ENCODE measurements at places on chromosomes 2 and 18.

GRCh38 chr2:62149708-62150107 is 46.2 kb upstream of the B3GNT2 start:
- DNase-seq = no peak

DNA sequence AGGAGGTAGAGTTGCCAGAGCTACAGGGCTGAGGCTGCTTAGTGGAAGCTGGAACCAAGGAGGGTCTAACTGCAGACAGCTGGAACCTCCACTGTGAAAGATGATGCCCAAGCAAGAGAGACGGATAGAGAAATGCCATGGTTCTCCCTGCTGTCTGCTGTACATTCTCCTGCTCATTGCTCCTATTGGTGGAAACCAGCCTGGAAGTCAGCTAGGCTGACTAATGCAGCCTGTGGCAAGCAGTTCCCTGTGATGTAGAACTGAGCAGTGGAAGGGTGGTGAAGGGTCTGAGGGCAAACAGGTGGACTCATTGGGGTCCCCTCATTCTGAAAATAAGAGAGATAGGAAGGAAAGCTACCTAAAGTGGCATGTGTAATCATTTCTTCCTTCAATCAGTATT is 563.6 kb downstream of the SLC4A3 start:
- DNase-seq = no peak

DNA sequence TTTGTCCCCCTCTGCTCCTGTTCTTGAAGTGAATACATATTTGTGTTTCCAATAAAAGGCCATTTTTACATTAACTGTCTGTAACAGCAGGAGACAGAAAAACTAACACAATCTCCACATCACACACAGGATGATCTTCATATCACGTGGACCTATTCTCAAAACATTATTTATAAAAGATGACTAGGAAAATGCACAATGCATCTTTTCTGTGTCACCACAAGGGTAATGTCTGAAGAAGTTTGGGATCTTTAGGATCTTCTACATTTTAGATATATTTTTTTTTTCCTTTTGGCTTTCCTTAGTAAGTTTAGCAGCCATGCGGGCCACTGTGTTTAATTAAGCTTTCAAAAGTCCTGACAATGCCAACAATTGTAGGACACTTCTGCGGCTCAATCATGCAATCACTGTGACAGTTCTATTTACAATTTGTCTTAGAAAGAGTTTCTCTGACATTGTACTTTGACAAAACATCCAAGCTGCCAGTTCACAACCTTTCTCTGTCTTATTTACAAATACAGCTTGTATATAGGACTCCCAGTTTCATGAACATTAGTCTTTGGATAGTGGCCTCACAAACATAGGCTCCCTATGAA is 12.3 kb downstream of the BCL11A start:
- DNase-seq = no peak

DNA sequence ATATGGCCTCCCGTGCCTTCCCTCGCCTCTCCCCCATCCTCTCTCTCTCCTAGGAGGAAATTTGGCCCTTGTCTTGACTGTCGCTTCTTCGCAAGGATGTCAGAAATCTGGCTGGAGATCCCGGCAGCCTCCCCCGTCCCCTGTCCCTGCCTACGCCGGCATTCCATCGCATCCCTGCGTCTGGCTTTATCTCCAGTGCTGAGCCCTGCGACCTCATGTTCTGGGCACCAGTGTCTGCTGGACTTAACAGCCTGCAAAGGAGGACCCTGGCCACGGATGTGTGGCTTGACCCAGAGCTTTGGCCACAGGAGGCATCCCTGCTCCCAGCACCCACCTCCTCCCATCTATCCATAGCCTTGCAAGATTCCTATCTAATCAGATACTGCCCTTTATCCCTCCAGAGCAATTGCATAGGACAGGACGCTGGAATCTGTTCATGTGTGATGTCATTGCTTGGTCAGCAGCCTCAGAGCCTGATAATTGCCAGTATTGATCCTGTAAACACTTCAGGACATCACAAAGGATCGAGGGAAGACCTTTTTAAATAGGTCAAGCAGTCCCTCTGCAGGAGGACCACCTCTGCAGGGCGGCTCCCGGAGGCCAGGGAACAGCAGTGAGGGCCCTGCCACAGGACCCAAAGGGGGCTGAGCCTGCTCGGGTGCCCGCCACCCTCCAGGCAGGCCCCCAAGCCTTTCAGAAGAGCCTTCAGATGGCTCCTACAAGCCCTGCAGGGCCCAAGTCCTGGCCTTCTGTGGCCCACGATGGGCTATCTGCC is 168.2 kb downstream of the TWIST2 start:
- DNase-seq = no peak

DNA sequence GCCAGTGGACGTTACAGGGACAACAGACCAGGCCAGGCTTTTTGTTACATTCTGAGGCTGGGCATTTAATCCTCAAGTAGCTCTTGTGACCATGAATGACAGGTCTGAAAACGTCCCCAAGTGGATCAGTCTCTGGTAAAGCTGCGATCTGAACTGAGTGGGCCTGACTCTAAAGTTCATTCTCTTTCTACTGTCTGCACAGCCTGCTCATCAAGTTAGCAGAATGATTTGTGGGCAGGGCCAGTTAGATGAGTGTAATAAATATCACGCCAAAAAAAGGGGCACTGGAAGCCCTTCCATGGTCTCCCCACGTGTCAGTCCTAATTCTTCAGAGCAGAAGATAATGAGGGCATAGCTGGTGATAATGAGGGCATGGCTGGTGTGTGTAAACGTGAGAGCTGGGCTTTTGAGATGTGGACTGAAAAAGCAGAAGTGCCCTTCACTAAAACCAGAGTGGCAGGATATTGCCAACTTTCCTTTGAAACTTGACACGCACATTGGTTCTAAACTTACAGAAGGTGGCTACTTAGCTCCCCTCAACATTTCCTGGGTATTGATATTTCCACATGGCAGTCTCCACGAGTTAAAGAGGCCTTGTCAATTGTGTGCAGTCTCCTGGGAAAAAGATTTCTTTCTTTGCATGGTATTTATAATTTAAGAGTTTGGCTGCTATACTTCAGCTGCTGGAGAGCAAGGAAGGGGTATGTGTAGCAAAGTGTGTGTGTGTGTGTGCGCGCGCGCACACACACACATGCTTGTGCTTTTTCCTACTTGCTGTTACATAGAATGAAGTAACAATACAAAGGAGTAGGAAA is 72.7 kb upstream of the LYPD6B start:
- DNase-seq = no peak

DNA sequence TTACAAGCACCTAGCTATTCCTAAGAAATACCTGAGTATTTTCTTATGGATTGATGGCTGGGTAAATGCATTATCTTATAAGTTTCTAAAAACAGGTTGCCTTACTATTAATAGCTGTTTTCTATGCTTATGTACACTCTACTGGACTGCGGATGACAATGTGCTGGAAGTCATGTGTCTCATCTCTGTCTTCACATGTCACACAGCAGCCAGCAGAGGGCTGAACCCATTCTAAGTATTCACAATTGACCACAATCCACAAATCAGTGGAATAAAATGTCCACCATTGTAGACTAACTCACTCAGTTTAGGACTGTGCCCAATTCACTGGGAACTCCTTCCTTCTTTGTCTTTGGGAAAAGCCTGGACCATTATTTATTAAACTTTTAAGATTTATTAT is 371.2 kb downstream of the INSIG2 start:
- no peak for DNase-seq

GRCh38 chr2:84486441-84487115 is 27.5 kb upstream of the SUCLG1 start:
- DNase-seq = no peak

DNA sequence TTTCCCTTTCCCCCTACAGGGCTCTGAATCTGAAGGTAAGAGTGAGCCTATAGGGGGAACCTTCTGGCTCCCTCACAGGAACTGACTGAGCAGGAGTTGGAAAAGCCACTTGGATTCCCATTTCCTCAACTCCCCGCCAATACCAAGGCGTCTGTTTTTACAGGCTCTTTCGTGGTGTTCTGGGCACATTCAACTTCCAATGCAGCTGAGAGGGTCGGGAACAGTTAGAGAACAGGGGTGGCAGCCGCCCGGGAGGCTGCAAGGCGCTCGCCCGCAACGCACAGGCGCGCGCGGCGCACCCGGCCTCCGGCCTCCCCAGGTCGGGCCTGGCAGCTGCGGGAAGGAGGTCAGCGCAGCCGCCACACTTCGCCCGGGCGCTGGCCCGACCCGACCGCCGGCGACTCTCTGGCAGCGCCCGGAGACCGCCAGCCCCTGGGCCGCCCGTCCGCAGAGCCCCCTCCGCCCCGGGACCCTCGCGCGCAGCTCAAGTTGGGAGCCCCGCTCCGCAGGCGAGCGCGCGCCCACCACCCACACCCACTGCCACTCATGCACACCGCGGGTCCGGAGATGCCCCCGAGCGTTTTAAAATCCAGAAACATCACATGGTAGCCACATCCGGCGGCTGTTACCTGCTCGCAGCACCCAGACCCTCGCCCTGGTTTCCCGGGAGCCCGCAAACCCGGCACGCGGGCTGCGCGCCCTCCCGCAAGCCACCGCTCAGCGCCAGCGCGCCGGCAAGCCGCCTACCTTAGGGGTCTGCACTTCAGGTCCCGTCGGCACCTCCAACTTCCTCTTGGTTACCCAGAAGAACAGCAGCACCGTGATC is 816 bp downstream of the GALNT14 start:
- peak; percentile 27 for DNase-seq

GRCh38 chr2:236675051-236675450 is 105.4 kb downstream of the ACKR3 start:
- DNase-seq = no peak

GRCh38 chr2:165406173-165406572 is 63.3 kb upstream of the CSRNP3 start:
- no peak for DNase-seq

DNA sequence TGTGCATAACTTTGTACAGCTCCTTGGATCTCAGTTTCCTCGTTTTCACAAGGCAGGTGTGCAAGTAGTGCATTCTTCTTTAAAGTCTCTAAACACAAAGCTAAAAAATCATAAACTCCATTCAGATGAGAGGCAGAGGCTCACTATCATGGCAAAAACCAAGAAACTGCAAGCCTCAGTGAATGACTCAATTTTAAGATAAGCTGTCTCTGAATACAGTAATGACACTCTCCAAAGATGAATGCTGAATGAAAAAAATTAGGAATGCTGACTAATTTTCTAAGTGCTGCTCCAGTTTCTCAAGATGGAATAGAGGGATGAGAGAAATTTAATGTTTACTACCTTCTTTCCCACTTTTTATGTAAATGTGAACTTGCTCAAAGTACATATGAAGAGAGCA is 17.2 kb downstream of the B4GALT6 start:
- DNase-seq = no peak

DNA sequence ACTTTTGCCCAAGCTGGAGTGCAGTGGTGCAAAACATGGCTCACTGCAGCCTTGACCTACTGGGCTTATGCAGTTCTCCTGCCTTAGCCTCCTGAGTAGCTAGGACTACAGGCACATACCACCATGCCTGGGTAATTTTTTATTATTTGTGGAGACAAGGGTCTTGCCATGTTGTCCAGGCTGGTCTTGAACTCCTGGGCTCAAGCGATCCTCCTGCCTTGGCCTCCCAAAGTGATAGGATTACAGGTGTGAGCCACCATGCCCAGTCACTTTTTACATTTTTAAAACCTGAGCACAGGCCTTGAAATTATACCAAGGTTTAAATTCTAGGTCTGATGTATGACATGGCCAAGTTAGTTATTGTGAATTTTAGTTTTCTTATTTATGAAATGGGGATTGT is 18.2 kb downstream of the SMAD4 start:
- DNase-seq = no peak

DNA sequence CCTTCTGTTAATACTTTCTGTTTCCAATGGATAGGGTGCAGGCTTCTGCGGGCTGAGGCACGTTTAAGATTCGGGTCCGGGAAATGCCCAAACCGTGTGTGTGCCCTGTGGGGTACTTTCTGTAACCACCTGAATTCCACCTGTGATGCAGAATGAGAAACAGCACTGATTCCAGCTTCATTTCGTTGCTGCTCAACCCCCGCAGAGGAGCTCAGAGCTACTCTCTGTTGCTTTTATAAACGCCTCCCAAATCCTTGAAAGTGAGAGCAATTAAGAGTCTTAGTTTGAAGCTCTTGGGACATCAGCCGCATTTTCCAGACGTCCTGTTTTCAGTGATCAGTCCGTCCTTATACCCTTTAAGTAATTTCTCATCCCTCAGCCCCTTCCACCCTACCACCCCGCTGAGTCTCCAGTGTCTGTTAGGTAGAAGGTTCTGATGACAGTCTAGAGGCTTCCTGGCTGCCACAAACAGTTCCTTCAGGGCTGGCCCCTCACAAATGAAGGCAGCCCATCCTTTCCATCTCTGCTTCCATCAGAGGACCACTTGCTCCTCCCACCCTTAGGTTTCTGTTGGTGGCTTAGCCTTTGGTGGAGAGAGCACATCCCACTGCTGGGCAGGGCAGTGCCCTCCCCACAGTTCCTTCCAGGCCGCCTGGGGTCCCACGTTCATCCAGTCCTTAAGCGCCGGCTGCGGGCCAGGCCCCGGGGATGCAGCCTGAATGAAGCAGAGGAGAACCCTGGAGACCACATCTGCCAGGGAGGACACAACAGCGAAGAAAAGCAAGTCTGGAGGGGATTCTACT is 230.1 kb downstream of the SEPTIN10 start:
- DNase-seq = no peak

GRCh38 chr18:34697233-34697632 is 12.9 kb upstream of the DTNA start:
- DNase-seq = no peak

GRCh38 chr2:148201075-148202004 is 180.4 kb downstream of the MBD5 start:
- DNase-seq = no peak

DNA sequence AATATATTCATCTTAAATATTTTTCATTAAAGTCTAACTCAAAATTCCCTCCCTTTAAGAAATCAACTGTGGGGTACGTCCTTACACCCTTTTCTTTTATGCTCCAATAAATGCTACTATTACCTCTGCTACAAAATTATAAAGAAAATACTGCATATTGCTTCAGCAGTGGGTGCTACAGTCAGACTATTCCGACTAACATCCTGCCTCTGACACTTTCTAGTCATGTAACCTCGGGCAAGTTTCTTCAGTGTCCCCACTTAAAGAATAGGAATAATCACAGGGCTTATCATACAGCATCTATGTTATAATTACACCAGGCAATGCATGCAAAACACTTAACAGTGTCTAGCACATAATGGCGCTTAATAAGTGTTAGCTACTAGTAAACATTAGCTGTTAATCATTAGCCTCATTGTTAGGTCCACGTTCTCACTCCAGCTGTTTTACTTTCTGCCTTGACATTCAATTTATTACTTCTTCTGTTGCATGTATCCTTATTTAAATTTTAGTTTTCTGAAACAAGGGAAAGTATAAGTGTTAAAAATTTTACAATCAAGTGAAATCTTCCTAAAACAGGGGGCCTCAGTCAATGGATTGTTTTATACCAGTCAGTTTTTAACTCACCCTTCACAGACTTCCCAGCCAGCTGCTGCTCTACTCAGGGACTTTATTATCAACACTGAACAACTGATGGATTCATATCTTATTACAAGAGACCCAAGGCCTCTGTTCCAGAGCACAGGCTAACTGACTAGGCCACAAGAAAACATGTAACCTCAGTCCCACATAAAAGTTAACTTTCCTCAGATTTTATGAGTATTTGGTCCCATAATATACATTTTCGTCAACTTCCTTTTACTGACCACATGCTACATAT is 54.0 kb downstream of the CLASP1 start:
- DNase-seq = peak; percentile 20
